ENCODE measurements at places on chromosomes 16 and 17.

- no peak for DNase-seq
Measured at GRCh38 chr16:6803176-6803575, 529.5 kb upstream of the RBFOX1 start.

DNA sequence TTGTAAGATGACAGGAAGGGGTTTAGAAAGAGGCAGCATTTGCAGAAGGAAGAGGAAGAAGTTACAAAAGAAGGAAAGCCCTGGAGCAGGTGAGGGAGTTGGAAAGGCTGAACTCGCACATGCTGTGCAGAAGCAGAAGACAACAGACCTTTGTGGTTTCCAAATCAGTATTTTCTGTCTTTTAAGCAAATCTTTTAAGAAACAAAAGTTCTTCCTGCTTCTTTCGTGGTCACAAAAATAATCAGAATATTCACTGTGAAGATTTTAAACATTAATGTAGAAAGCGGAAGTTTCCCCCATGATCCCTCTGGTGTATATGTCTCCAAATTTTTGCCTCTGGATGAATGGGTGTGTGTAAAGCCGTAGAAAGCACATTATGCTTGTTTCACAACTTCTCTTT, 25.8 kb downstream of the ZNRF1 start:
- no peak for DNase-seq

GRCh38 chr17:1399679-1400512, at the start of gene YWHAE:
Gene YWHAE, minus strand, starts transcription at chr17:1400222. Its CDS starts 112 bp downstream, at chr17:1400110.
- peak; percentile 96 for DNase-seq

DNA sequence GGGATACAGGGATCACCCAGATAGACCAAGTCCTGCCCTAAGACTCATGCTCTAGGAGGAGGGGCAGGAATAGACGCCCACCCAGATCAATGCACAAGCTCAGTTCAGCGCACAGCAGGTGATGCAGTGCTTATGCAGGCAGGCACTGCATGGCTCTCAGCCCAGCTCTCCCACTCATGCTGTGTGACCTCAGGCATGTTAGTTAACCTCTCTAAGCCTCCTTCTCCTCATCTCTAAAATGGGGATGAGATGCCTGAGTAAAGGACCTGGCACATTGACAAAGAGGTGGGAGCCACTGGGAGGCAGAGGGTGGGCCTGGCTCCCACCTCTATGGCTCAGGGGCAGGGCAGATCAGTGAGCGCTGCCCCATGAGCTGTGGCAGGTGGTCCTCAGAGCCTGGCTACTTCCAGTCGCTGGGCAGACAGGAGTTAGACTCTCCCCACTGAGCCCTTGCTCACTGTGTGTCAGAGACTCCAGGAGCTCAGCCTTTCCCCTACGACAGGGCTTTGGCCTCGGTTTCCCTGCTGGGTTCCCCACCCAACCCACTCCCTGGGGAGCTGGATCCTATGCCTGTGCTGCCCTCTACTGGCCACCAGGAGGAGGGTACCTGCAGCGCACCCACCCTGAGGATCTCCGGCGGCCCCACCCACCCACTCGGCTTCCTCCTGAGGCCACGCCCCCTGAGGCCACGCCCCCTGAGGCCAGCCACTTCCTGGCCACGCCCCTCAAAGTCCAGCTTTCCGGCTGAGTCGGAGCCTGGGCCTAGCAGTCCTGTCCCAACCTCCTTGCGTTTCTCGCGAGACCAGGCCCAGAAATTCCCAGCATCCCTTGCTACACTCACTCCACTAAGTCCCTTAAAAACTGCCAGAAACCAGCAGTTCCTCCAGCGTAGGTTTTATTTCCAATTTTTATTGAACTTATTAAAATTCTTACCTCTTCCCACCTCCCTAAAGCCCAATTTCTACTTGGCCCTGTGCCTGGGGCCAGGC, 196.1 kb downstream of the GSG1L start:
- peak; percentile 24 for DNase-seq

GRCh38 chr17:64081802-64082799, 47.8 kb downstream of the ERN1 start:
- peak; percentile 10 for DNase-seq

DNA sequence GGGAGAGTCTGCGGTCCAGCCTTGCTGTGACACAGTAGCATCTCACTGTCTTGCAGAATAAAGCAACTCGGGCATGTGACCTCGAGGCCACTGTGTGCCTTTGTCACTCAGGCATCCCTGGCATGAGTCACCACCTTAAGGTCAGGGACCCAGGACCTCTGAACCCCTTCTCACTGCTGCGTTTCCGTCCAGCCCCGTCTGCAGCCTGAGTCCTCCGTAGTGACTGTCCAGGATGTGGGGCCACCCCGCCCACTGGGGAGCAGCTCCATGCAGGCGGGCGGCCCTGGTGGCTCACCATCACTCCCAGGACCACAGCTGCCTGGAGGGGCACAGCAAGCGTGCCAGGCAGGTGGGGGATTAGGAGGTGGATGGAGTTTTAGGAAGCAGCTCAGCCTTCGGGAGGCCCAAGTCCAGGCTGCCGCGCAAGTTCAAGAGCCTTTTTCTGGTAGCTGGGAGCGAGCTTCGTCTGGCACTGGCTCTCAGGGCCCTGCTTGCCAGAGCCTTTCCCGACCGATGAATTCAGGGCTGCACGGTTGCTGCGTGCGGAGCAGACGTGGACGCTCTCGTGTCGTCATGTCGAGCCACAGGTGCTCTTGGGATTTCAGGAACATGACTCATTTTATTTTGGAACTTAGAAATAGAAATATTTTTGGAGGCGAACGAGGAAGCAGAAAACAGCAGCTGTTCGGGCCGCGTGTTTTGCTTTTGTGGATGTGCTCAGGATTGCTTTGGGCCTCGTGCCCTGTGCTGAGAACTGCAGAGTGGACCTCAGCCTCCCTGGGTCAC, 16.8 kb downstream of the KCTD5 start:
- no peak for DNase-seq

GRCh38 chr17:63001689-63002394, 35.8 kb downstream of the TANC2 start:
- DNase-seq: no peak

DNA sequence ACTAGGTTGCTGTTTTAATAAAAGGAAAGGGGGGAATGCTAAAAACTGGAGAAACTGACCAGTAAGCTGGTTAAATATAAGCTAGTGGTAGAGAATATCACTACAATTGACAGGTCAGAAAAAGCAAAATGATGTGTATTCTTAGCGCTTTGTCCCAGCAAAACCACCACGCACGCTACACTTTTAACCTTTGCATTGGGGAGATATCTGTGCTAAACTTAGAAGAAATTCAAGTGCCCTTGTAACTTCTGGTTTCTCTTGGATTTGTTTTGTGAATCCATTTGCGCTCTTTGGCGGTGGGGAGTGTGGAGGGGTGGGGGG, 1.4 kb downstream of the GAN start:
- DNase-seq: no peak

DNA sequence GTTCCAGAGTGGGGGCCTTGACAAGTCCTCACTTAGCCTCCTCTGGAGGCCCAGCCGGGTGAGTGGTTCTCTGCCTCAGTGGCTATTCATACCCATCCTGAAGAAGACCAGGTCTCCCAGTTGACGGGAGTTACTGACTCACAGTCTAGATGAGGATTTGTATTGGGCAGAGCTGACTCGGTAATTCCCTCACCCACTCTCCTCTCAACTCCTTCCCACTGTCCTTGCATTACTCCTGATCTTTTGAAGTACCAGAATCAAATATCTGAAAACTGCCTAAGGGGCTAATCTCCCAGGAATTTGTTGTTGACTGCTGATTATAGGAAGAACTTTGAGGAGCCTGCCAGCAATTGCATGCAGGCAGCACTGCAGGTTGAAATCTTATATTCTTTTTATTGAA, 14.2 kb downstream of the SAP30BP start:
- DNase-seq: no peak

DNA sequence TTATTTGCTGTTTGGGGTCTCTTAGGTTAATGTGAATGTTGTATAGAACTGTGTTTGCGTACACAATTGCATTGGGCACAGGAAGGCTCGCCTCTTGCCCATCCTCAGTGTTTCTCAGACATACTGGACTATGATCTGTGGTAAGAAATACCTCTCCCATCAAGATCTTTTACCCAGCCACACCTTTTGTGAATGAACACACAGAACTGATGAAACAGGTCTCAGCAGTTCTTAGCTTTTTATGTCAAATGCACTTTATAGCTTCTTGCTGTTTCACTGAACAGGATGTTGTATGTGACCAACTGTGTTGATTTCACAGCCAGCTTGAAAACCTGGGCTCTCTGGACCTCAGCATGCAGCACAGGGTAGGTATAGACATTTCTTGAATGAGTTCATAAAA, 31.5 kb downstream of the HAPSTR1 start:
- no peak for DNase-seq

DNA sequence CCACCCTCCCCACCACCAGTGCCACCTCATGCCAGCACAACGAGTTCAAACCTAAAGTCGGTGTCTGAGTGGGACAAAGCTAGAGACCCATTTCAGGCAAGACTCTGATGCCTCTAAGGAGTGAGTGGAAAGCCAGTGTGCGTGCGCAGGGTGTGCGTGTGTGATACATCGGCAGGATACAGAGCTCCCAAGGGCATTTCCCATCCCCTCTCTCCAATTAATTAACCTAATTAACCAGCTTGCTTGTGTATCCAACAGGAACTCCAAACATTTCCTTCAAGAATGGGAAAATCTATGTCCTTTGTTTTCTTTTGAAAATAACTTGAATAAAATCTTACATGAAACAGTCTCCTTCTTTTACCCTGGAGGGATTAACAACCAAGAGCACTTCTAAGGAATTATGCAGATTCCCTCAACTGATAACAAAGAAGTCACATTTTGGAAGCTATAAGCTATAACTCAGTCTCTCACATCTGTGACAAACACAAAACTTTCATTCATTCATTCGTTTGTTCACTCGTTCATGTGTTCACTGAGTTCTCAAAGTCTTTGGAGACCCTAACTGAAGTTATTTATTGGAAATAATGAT, 9.9 kb downstream of the ATPAF2 start:
- DNase-seq: no peak

GRCh38 chr16:1066584-1067172, 5.9 kb upstream of the SSTR5 start:
- no peak for DNase-seq

DNA sequence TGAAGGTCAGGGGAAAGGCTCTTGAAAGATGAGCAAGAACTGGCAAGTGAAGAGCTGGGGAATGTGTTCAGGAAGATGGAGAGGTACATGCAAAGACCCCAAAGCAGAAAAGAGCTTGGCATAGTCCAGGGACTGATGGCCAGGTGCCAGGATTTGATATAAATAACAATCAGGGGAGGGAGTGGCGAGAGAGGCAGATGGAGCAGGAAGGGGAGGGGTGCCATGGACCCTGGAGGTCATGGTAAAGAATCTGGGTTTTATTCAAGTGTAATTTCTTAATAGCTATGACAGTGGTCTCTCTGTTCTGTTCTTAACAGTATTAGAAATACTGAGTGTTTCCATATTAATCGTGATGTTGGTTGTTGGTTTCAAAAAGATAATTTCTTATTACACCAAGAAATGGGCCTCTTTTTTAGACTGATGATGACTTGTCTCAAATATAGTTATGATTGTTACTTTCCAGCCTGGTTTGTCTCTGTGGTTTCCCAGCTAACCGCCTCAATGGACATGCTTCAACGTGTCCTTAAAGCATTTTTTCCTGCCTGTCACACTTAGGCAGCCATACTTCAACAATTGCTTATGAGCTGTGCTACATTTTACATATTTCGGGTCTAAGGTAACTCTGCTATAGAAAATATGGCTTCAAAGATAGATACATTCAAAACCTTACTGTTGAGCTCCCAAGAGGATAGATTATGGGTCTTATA, 49.4 kb downstream of the MYH10 start:
- no peak for DNase-seq

DNA sequence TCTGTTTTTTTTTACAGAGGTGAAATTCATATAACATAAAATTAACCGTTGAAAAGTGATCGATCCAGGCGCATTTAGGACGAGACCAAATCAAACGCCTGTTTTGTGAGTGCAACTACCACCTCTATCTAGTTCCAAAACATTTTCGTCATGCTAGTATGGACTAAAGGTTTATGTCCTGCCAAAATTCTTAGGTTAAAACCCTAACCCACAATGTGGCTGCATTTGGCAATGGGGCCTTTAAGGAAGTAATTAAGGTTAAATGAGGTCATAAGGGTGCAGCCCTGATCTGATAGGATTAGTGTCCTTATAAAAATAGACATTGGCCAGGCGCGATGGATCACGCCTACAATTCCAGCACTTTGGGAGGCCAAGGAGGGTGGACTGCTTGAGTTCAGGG, 32.8 kb upstream of the RCVRN start:
- no peak for DNase-seq

- DNase-seq: peak; percentile 42
Measured at GRCh38 chr17:66302761-66303626, 581 bp downstream of the PRKCA start.

DNA sequence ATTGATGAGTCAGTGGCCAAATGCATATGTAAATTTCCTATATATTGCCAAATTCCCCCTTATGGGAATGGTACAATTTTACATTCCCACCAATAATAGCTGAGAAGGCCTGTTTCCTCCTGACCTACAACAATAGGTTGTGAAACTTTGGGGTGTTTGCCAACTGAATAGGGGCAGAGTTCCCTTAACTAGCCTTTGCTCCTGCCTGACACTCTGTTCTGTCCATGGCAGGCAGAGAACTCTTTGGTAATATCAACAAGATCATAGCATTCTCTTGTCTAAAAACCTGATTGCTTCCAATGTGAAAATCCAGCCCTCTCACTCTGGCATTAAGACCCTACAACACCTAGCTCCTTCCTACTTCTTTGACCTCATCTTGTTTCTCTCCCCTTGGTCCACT, 149.7 kb downstream of the HAPSTR1 start:
- no peak for DNase-seq

- DNase-seq: no peak
Measured at GRCh38 chr17:64388961-64389565, 1.6 kb downstream of the PECAM1 start.

DNA sequence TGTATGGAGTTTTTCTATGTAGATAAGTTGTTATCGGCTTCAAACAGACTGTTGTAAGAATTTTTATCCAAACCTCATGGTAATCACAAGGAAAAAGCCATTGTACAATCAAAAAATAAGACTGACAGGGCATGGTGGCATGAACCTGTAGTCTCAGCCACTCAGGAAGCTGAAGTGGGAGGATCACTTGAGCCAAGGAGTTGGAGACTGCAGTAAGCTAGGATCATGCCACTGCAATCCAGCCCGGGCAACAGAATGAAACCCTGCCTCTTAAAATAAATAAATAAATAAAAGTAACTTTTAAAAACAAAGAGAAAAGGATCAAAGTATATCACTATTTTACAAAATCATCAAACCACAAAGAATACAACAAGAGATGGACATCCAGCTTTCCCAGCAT, 14.4 kb downstream of the OR1A1 start:
- DNase-seq: no peak

- DNase-seq: no peak
Measured at GRCh38 chr16:4071686-4072561, 44.3 kb downstream of the ADCY9 start.

DNA sequence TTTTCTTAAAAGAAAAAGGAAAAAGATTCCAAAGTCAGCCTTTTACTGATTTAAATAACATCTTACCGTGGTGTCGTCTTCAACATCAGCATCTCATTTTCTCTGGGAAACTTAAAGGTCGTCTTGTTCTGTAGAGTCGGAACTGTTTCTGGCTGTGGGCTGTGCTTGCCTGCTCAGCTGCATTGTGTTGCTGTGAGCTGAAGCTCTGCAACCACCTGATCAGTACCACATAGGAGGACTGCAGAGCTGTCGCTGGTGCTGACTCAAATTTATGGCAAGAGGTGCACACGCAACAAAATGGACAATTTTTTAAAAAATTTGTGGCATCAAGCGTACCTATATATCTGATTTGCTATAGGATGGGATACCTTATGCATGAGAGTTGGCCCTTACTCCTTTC, at the start of gene OMG:
OMG (minus strand) TSS at position 150 of the 400 bp plus-strand sequence. CDS start 908 bp downstream, outside the sequence.
- DNase-seq: no peak

GRCh38 chr17:68955181-68955841, at the start of gene ABCA8:
Gene ABCA8, minus strand, starts transcription at chr17:68955392. Its CDS starts 13,358 bp downstream, at chr17:68942034.
- DNase-seq: no peak

GRCh38 chr17:65191811-65192740, 54.9 kb downstream of the RGS9 start:
- no peak for DNase-seq

All from activated CD4-positive, alpha-beta T cell treated with anti-CD3 and anti-CD28 coated beads, Interleukin-2, amount 50 U/mL, for 1 hour (primary cell).